ENCODE measurements at places on chromosomes 4 and X.

- DNase-seq: peak; percentile 47
Measured at GRCh38 chr4:147933316-147933715, 201.4 kb downstream of the ARHGAP10 start.

DNA sequence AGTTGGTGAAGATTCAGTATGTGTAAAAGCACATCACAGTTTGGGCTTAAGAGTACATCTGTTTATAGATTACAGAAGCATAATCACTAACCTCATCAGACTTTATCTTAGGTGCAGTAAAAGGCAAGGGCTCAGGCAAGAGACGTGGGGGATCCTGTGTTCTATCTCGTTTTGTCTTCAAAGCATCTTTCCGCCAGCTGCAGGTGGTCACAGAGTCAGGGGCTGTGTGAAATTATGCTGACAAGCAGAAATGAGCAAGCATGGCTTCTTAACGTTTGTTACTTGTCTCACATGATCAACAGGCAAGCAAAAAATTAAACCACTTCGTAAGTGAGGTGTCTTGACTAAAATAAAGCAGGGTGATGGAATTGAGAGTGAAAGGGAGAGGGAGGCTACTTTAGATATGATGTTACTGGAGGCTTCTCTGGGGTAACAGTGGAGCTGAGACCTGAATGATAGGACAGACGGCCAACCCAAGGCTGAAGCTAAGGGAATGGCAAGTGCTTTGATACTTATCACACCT lies 1.4 kb upstream of the TEC start:
- no peak for DNase-seq

DNA sequence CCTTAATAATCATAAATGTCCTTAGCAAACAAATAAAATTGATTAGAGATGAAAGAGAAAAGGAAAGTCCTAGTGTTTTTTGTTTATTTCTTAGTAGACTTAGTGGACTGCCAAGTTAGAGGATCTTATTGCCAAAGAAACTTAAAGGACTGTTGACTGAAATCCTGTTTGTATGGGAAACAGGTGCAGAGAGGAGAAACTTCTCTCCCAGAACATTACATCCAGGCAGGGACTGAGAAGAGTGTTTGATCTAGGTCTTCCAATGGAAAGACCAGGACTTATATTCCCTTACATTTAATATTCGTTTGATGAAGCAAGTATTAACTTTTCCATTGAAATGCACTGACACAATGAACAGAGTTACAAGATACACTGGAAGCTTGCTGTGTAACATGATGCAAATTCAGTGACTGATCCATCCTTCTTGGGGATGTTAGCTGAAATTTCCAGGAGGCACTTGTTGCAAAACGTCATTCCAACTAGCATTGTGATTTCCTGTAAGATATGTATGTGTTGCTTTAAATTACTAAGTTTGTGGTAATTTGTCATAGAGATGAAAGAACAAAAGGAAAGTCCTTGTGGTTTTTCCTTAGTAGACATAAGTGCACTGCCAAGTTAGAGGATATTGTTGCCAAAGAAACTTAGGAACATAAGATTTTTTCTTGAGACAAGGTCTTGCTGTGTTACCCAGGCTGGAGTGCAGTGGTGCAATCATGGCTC lies 505.6 kb downstream of the STIM2 start:
- DNase-seq: peak; percentile 55

DNA sequence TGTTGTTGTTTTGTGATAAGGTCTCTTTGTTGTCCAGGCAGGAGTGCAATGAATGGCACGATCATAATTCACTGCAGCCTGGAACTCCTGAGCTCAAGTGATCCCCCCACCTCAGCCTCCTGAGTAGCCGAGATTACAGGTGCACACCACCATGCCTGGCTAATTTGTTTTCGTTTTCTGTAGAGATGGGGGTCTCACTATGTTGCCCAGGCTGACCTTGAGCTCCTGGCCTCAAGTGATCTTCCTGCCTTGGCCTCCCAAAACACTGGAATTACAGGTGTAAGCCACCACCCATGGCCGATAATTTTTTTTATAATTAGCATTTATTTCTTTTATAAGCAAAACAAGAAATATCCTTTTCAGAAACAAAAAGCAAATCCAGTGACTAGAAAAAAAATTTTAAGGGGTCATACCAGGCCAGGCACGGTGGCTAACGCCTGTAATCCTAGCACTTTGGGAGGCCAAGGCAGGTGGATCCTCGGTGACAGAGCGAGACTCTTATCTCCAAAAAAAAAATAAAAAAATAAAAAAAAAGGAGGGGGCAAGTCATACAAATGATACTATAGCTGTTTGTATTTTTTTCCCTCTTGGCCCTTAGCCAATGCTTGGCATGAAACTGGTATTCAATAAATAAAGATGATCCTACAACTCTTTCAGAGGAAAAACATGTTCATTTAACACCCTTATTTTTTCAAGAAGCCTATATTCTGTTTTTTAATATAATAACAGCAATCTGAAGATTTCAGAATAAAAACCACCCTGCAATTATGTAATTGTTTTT lies 3.4 kb downstream of the PLAC8 start:
- DNase-seq: no peak

- no peak for DNase-seq
Measured at GRCh38 chrX:19177721-19178120, 55.5 kb upstream of the ADGRG2 start.

- DNase-seq: no peak
Measured at GRCh38 chr4:98639108-98639507, 19.3 kb downstream of the TSPAN5 start.

- no peak for DNase-seq
Measured at GRCh38 chr4:12084690-12085089, 656.0 kb upstream of the HS3ST1 start.

DNA sequence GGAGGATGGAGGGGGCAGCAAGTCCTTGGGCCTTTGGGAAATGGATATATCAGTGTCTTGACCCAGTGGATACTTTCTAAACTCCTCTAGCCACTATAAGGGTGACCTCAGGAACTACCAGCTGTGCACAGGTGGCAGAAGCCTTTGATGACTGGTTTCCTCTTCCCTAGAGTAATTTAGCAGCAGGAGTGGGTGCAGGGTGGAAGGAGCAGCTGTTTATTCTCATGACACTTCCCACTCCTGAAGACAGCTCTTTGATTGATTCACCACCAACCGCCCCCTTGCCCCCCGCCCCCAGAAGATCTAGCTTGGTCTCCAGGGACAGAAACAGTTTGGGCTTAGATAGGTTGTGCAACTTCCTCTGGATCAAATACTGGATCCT lies 63.0 kb downstream of the GPC3 start:
- no peak for DNase-seq

Data from EH (cell line).